ENCODE measurements at places on chromosomes 3 and 15.
A peak's percentile ranks its signal among the peaks of the same experiment; 100 is the strongest.

DNA sequence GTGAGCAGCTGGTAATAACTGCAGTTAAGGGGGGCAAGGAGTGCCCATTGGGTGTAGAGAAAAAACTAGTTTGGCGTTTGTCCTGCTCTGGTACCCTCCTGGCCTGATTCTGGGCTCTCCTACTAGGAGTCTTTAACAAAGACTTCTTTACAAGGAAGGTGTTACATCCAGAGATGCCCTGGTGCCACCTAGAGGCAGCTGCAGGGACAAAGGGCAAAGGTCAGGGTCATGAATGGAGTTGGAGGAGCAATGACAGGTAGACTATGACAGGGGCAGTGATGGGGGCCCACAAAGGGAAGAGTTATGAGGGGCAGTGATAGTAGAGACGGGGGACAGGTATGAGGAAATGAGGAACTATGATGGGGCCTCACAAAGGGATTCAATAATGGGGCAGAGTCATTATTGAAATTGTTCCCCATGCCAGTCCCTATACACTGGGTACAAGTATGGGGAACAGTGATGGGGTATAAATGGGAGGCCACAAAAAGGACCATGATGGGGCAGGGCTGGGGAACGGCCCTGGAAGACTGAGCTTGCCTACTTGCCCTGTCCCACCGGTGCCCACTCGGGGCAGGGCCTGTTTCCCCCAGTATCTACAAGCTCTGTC, 7.9 kb downstream of the CCDC71 start:
- no peak for DNase-seq

DNA sequence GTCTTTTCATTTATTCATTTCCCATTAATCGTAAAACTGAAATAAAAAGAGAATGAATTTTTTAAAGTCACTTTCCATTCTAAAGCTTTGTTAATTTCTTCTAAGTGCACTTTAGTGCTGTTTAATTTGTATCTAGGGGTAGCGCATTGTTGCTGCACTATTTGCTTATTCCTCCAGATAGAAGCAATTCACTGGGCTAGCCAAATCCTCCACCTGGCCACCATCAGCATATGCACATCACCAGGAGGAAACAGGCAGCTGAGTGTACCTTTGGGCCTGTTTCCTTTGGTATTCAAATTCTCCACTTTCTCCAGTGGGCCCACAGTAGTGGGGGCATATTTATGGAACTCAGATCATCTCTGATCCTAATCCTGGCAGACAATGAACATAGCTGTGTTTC, 29.8 kb upstream of the CPB1 start:
- DNase-seq: no peak

DNA sequence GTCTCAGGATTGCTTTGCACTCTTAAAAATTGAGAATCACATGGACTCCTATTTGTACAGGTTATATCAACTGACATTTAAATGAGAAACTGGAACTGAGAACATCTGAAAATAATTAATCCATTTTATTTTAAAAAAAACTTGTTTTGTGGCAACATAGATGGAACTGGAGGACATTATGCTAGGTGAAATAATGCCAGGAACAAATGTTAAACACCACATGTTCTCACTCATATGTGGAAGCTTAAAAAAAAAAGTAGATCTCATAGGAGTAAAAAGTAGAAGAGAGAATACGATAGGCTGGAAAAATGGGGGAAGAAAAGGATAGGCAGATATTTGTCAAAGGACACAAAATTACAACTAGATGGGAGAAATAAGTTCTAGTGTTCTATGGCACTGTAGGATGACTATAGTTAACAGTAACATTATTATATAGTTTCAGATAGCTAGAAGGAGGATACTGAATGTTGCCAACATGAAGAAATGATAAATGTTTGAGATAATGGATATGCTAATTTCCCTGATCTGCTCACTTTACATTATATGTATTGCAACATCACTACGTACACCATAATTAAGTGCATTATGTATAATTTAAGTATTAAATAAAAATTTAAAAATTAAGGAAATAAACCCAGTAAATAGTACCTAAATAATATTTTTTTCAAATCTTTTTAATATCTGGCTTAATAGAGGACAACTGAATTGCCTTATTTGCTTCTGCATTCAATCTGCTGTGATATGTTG, 100.5 kb upstream of the TSPAN3 start:
- DNase-seq: no peak

GRCh38 chr15:85337425-85338074, 42.9 kb upstream of the AKAP13 start:
- no peak for DNase-seq

DNA sequence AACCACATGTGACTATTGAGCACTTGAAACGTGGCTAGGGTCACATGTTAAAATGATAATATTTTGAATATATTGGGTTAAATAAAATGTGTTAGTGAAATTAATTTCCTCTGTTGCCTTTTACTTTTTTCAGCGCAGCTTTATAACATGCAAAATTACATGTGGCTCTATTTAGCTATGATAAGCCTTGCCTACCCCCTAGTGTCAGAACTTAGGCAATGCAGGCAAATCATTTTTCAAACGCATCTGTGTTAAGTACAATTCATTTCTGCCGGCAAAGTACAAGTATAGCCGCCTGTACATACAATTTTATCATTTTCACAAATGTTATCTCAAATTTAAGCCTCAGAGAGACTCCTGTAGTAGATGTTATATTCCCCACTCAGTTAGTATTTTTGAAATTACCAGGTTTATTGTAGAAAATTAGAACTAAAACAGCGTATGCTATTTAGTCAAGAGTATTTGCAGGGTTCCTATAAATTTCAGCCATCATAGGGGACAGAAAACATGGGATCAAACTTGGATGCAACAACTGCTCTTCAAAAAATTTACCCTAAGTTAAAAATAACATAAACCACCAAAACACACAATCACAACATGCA, 56.1 kb downstream of the TAFA4 start:
- DNase-seq: peak; percentile 91

DNA sequence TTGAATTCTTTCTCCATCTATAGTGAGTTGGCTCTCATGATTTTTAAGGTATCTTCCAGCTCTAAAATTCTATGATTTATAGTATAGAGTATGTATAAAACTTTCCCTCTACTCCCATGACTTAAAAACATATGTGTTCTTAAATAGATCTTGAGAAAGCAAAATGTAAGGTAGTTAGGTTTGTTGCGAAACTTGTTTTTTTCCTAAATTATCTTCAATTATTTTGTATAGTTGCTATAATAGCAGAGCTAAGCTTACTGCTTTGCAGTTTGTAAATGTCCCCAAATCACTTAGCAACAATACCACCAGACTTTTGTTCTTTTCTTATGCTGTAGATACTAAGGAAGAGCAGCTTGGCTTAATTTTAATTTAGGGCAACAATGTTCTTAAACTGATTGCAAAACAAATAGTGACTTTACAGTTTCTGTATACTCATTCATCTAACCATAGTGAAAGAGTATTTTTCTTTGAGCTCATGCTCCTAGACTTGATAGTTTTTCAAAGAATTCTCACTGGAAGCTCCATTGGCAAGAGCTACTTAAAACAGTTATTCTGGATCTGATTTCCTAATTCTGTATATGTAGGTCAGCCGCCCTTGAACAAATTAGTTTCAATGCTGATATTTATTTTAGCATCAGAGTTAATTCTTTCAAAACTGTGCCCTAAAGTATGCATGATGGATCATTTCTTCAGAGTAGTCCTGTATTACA, 61.2 kb downstream of the LYSMD4 start:
- DNase-seq: no peak

DNA sequence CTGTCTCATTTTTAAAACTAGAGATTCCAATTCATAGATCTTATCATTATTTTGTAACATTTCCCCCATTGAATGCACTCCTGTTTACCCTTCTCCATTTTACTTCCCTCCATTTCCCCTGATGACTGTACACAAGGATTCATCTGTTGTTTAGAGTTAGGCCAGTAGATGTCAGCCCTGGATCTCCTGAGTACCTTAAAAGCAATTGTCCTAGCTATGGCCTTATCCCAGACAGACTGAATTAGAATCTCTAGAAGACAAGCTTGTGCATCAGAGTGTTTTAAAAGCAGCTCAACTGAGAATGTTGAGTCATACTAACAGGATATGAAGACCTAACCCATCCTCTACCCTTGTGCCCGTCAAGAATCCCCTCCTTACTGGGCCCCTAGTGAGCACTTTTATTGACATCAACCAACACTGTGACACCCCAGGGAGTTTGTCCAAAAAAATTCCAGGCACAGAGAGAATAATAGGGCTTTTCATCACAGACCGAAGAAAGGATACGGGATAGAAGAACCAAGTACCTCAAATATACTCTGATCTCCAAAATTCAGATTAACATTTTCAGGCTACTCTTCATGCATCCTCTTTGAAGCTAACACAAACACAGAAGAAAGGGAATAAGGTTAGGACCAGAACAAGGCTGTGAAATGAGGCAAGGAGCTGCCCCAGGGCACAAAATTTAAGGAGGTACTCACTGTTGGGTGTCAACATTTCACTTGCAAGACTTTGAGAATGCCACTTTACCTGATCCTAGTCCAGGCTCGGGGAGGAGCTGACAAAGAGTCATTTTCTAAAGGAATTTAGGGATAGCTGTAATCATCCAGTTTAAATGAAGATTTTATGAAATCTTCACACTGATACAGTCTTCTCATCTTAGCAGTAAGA, 17.1 kb downstream of the ZBED2 start:
- peak; percentile 90 for DNase-seq

DNA sequence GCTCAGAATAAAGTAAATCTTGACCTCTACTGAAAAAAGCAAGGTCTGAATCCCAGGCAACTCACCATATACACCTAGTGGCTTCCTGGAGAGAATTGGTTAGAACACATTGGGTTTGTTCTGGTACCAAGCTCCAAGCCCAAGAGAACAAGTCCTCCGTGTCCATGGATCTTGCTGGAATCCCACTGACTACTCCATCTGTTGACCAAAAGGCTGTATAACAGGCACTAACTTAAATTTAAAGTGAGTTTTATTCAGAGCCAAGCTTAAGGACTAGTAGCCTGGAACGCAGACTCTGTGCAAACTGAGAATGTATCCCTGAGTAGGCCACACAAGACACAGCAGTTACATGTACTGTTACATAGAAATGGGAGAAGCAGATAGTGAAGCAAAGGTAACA, 342.1 kb upstream of the LRRC3B start:
- no peak for DNase-seq

DNA sequence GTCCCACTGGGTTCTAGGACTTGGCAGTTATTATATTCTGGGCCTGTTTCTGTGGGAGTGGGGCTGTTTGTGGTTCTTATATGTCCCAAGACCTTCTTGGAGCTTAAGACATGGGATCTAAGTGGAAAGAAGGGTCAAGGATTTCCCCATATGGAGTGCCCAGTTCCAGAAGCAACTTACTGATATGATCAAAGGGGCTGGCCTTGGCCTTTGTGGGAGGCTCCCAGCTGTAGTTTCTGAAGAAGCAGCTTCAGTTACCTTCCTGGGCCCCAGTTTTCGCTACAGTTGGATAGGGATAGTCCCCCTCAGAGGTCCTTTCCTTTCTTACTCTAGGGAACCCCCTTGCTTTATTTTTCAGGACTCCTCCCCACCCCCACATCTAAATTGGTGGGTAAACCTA, 56.0 kb downstream of the RAB11A start:
- no peak for DNase-seq

DNA sequence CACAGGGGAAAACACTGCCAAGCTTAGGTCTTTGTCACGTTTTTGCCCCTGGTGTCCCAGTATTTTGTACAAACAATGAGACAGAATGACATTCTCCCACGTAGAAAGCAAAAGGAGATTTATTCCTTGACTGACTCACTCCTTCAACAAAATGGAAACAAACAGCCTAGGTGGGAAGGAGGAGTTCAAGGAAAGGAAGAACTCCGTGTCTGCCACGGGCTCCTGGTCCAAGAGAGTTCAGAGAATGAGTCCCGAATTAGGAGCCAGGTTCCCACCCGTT, 8.1 kb downstream of the TLE3 start:
- no peak for DNase-seq

- peak; percentile 67 for DNase-seq
These were observed 152.7 kb downstream of the IL20RB start for GRCh38 chr3:137110392-137110996.

- no peak for DNase-seq
These were observed 7.4 kb upstream of the RIOX2 start for GRCh38 chr3:97979610-97980009.

DNA sequence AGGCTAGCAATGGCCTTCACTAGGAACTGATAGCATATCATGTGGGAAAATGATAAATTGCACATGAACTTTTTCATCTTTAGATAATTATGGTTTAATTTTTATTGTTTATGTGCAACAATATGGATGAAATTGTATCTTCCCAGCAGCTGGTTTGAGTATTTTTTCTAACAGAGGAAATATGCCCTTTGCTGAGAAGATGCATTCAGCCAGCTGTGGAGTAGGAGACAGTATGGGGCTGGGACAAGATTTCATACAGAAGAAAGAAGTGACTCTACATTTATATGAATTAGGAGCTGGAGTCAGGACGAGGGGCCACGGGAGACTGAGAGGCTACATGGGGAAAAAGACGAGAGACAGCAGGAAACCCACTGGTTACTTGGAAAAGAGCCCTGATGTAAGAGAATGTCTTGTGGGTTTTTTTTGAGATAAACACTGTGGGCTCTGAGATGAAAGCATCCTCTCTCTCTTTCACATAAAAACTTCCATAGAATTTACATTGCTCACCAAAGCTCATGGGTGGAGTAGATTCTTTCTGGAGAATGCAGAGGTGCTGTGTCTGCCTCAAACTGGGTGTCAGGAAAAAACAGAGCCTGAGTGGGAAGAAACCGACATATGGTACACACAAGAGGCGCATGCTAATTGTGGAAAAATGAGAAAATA, 115.2 kb upstream of the PDZRN3 start:
- DNase-seq: peak; percentile 76

DNA sequence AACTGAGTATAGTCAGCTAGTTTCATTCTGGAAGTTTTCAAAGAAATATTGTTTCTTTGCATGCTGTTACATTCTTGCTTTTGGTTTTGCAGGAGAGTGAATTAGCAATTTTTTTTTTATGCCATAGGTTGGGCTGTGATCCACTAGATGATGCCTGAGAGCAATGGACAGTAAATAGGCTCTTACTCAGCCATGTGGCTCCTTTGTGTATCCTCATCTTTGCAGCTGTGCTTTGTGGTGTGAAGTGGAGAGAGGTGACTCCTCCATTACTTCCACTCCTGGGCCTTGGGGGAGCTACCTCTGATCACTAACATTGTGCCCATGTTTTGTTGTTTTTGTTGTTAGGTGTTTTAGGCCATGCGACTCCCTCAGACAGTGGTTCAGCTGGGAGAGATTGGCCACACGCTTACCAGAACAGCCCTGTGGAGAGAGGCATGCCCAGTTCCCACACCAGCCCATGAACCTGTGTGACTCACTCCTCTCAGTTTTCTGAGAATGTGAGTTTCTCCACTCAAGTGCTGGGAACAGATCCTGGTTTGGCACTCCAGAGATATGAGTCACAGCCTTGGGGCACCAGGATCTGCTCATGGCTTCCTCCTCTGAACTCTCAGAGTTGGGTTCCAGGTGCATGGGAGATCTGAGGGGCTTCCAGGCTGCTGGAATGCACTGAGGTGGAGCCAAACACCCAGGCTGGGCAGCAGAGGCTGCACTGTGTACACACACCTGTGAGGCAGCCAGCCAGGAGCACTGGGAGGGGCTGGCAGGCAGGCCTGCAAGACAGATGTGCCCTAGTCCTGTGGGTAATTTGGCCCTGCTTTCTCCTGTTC, 785.3 kb downstream of the ROBO2 start:
- DNase-seq: peak; percentile 88

- peak; percentile 31 for DNase-seq
These were observed 156.7 kb downstream of the TJP1 start for GRCh38 chr15:29665444-29666003.

Measured in choroid plexus epithelial cell (primary cell).